ENCODE measurements at places on chromosomes 1 and 21.

DNA sequence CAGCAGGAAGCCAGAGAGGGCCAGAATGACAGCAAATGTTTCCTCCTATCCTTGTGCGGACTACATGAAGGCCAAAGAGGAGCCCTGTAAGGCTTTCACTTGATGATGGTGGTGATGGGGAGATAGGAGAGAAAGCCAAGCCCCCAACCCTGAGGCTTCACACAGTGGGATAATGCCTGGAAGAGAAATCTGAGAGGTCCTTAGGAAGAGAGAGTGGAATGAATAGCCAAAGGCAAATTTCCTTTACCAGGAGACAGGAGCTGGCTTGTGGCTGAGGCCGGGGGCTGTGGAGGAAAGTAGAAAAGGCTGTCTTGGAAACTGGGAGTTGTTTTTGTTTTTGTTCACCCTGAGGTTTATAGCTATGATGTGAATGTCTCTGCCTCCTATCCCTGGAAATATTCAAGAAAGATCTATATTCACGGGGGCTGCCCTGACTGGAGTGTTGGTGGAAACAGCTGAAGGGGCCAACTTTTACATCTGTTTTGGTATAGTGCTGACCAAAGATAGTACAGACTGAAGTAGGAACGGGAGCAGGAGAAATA, 13.0 kb upstream of the RNF19B start:
- no peak for DNase-seq

GRCh38 chr1:169012416-169012815, 94.1 kb upstream of the ATP1B1 start:
- no peak for DNase-seq

DNA sequence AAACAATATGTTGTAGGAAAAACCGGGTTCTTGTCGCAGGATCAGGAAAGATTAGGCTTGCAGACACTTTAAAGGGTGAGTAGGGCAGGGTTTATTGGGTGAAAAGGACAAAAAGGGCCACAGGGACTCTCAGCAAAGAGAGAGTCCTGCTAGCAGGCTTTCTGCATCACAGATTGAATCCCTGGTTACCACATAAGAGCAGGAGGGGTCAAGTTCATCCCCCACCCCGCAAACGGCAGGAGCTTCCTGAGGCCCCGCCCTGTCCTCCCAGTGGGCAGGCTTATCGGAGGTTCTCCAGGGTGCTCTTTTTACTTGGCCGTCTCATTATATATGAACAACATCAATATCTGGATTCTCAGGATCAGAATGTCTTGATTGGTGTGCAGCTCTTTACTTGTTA, 47.7 kb downstream of the SYCP1 start:
- no peak for DNase-seq

DNA sequence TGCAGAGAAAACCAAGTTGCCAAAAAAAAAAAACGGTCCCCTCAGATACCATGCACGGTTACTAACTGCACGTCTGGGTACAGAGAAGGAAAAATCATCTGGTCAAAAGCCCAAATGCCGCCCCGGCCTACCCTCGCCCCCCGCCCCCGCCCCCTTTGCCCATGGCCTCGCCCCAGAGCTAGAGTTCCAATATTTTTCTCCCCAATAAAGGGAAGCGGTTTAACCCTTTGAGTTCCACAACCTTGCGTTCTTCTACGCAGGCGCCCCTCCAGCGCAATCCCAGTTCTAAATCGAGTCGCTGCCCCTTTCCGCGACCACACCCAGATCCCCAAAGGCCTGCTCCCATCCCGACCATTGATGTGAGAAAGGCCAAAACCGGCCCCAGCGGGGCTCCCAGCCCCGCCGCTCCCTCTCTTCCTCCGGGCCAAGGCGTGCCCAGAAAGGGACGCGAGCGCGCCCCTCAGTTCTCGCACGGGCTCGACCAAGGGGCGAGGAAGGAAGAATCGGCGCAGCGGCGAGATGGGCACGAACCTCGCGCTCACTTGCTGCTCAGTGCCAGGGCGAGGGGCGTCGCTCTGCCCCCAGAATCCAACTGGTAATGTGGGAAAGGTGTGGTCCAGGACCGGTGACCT, 797 bp downstream of the WDR47 start:
- DNase-seq = no peak

- DNase-seq = no peak
These were observed 281.0 kb upstream of the POU3F1 start for GRCh38 chr1:38327559-38327973.

- DNase-seq = no peak
These were observed 115.5 kb upstream of the IRF2BP2 start for GRCh38 chr1:234725177-234726132.

DNA sequence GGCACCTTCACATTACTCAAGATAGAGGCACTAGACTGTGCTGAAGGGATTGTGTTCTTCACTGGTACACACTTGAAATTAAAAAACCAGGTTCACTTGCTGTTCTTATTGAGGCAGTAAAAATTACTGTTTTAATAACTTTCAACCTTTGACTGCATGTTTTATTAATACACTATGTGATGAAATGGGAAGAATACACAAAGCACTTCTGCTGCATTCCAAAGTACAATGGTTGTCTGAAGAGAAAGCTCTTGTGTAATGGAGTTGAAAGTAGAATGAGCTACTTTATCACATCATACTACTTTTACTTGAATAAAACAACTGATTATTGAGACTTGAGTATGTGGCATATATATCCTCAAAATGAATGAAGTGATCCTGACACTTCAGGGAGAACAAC, 49.7 kb downstream of the LRRC8C start:
- DNase-seq = no peak

DNA sequence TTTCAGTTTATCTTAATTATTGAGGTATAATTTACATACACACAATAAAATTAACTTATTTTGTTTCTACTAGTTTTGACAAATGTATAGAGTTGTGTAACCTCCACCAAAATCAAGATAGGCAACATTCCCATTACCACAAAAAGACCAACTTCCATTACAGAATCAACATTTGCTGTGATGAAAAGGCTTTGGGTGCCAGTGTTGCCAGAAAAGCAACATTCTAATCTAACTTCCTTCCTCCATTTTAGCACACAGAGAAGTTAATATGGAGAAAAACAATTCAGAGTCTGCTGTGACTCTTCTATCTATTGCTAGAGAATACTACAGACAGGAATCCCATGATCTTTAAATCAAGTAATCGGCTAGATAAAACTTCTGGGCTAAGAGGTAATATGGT, 245.3 kb downstream of the RERE start:
- DNase-seq = no peak

- no peak for DNase-seq
These were observed 24.2 kb downstream of the PDE9A start for GRCh38 chr21:42677339-42678321.

DNA sequence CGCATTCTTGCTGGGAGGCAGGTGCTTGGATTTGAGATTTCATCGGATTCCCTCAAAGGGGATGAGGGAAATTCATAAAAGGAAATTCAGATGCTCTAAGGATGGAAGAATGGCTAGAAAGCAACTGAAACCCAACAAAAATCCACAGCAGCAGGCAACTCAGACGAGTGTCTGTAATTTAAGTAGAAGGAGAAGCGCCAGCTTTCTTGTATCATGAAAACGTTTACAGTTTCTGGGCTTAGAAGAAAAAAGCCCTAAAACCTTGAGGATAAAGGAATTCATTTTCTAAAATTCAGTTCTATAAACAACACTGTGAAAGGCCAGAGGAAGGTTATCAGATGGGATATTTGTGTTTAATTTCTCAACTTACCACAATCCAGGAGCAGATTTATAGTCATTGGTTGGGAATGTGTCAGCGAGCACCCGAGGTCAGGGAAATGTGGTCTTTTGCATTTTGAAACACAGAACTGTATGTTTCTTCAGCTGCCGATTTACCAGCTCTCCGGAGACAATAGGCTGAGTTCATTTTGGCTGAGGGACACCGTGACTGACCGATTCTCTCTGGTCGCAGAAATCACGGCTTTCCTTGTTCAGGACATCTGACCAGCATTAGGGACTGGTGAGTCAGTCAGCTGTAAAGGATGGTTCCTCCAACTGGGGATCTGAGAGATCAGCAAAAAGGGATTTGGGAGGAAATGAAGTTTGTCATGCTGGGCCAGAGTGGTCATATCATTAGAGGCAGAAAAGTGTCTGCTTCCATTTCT, 111.6 kb upstream of the ERRFI1 start:
- no peak for DNase-seq

DNA sequence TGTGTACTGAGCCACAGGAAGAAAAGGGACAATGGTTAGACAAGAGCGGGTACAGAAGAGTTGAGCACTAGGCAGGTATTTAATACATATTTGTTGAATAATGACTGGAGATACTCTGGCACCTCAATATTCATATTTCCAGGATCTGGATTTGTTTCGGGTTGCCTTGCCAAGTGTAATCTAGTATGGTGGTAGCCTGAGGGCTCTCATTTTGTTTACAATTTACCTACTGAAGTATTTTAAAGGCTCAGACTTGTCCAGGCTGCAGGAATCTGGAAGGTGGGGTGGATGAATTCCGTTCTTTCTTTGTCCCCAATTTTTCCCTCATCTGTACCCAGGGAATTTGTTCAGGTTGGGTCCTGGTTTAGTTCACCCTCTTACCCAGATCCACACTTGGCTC, 95.0 kb downstream of the CACHD1 start:
- DNase-seq = no peak

DNA sequence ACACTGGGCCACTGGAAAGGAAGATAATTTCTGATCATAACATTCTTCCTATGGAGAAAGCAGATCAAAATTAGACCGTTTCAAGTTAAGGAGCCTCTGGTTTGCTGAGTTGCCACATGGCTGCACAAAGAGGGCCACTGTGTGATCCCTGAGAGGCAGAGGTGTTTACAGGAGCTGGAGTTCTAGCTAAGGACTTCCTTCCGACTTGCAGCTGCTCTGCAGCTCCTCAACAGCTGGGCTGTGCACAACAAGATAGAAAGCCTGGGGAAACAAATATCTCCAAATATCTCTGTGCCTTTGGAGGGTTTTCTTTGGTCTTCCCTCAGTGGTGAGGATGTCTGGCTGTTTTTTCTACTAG, 26.8 kb downstream of the GADD45A start:
- DNase-seq = no peak

- no peak for DNase-seq
These were observed 117.1 kb upstream of the IFFO2 start for GRCh38 chr1:19073311-19074186.

GRCh38 chr1:186188736-186189135, 186.3 kb downstream of the TPR start:
- no peak for DNase-seq

DNA sequence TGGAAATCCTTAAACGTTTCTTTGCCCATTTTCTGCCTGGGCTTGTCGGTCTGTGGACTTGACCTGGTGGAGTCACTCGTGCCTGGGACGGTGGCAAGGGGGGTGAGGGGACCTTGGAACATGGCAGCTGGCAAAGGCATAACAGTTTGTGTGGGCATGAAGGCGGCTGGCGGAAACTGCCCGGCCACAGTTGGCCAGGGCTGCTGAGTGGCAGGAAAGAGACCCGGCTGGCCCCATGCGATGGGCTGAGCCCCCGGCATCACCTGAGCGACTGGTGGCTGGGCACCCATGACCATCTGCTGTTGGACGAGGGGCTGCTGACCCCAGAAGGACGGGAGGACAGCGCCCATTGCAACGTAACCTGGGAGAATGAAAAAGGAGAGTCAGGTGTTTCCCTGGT, 49.3 kb upstream of the C8B start:
- DNase-seq = no peak

DNA sequence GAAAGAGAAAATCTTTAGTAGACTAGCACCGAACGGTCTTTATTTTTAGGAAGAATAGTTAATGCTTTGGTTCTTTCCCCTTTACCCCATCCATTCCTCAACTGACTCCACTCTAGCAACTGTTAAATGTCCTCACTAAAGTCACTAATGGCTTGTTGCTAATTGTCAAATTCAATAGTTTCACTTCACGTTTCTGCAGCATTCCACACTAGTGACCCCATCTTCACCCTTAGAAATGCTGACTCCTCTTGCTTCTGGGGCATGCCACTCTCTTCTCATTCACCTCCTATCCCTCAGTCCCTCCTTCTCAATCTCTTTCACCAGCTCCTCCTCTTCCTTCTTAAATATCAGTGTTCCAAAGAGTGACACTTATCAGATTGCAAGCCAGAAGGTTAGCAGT, 19.4 kb upstream of the CADM3 start:
- no peak for DNase-seq

- no peak for DNase-seq
These were observed 12.4 kb downstream of the ANGEL2 start for GRCh38 chr1:213003256-213003655.

GRCh38 chr1:197391303-197392226, 123.5 kb downstream of the CRB1 start:
- no peak for DNase-seq

GRCh38 chr21:41387042-41387819, 25.4 kb downstream of the MX2 start:
- no peak for DNase-seq

DNA sequence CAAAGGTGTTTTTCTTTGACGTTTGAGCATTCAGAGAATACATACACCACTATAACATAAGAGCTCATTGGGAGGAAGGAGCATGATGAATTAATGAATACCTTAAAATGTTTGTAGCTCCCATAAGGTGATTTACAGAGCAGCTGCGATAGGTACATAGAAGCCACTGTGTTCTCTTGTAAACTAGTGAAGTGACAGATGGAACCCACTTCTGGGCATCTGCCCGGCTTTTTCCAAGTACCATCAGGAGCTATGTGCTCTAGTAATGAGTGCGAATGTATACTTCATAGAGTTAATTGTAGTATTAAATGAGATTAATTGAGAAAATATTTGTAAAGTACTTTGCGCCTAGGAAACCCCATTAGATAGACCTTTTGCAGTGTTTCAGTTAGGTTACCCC, 48.4 kb downstream of the HENMT1 start:
- no peak for DNase-seq

DNA sequence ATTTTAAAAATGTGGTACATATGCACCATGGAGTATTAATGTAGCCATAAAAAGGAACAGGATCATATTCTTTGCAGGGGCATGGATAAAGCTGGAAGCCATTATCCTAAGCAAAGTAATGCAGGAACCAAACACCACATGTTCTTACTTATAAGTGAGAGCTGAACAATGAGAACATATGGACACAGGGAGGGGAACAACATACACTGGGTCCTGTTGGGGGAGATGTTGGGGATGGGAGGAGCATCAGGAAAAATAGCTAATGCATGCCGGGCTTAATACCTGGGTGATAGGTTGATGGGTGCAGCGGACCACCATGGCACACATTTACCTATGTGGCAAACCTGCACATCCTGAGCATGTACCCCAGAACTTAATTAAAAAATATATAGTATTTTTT, 352.5 kb upstream of the KAZN start:
- DNase-seq = no peak

DNA sequence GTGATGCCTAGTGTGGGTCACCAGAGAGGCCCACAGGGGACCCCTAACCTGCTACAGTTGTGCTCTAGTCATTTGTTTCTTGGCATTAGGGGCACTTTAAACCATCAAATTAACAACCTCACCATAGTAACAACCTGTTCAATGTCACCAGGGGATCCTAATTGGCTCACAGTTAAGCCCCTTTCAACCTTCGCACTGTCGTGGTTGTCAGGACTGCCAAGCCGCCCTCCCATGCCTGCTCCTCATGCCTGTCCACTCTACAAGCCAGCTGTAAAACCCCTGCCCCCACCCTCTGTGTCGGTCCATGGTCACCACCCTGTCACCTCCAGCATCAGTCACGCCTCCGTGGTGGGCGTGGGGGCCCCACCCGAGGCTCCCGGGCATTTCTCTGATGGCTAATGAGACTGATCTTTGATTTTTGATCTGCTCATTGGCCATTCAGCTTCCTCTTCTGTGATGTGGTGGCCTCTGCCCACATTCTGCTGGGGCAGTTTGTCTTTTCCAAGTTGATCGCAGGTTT, 96.6 kb downstream of the WDR4 start:
- no peak for DNase-seq

GRCh38 chr1:105337420-105337819, 1587.7 kb downstream of the AMY1C start:
- no peak for DNase-seq

All from NCI-H187 treated with DMSO at 0.1 percent for 48 hours (cell line).